Ascending aorta (tissue), 2 donors: ENCODE measurements at places on chromosomes 11 and 22.
A peak's percentile ranks its signal among the peaks of the same experiment; 100 is the strongest.

GRCh38 chr11:2886191-2886894, 768 bp upstream of the CDKN1C start:
- peak overlapping the region; percentile 86 for H3K27ac ChIP-seq
- H3K27me3 ChIP-seq, result no peaks in the 10 kb centered on the region
- H3K36me3 ChIP-seq, result no peaks in the 10 kb centered on the region

DNA sequence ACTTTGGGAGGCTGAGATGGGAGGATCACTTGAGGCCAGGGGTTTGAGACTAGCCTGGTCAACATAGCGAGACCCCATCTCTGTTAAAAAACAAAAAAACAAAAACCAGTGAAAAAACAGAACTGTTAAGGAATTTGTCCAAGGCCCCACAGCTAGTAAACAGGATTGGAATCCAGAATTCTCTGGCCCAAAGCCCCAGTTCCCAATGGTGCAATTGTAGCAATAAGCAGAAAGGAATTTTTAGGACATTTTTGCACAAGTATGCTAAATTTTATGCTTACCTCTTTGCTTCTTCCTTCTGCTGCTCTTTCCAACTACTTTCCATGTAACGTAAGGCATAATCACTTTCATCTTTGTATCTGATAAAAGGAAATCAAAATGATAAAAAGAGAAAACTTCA, 11.6 kb downstream of the MISFA start:
- H3K4me3 ChIP-seq, result no peak overlapping the region
- no peak overlapping the region for H3K27ac ChIP-seq
- peaks cover 80% of the 10 kb centered on the region for H3K36me3 ChIP-seq
- no peak for DNase-seq
- no peaks in the 10 kb centered on the region for H3K4me1 ChIP-seq

- H3K4me1 ChIP-seq, result no peaks in the 10 kb centered on the region
- no peak overlapping the region for H3K4me3 ChIP-seq
- no peak overlapping the region for H3K27ac ChIP-seq
- no peaks in the 10 kb centered on the region for H3K27me3 ChIP-seq
Measured at GRCh38 chr22:30753701-30754100, 59.0 kb downstream of the OSBP2 start.

DNA sequence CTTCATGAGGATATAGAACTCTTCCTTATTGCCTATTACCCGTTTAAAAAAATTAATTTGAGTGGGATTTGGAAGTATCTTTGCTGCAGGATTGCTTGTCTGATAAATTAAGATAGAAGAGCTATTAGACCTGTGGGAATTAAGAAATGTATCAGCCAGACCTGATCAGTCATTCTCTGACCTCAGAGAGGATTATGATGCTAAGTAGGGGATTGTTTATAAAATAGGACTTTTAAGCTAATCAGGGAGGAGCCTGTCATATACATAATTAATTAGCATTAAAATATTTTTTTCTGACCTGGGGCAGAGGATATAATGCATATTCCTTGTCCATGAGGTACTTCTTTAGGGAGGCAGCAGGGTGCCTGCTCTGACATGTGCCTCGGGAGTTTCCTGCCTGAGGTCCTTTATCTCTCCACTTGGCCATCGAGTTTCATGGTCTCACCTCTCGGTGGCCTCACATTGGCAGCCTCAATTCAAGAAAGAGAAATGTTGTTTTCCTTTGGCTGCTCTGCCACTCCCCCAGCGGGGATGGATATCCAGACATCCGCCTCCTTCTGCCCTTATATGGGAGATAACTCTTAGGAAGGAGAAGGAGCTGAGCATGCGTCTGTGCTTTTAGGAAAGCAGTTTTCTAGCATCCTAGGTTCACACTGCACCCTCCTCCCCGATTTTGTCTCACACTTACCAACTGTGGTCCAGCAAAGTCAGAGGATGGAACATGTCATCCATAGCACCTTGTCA, 41.1 kb downstream of the DIXDC1 start:
- H3K36me3 ChIP-seq, result peaks cover 26% of the 10 kb centered on the region
- H3K4me3 ChIP-seq, result peak overlapping the region; percentile 97
- peak overlapping the region; percentile 92 for H3K27ac ChIP-seq
- DNase-seq, result peak; percentile 87
- no peaks in the 10 kb centered on the region for H3K27me3 ChIP-seq
- H3K4me1 ChIP-seq, result peaks cover 25% of the 10 kb centered on the region

DNA sequence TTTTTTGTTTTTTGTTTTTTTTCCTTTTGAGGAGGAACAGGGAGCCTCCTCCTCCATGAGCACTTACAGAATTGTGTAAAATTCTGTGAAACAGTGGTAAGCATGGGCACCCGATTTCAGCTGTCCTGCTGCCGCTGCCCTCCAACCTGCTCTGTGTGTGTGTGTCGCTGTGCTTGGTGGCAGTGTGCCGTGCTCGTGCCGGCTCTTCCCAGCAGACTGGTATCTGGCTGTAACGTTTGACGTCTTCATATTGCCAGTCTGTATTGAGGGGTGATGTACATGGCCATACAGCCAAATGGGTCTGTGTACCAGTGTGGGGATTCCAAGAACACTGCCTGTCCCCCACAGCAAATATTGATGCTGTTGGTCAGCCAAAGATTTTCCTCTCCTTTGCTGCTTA, 97.1 kb downstream of the CWC15 start:
- H3K27me3 ChIP-seq, result no peaks in the 10 kb centered on the region
- peaks cover 21% of the 10 kb centered on the region for H3K4me1 ChIP-seq
- no peak overlapping the region for H3K4me3 ChIP-seq
- peak overlapping the region; percentile 72 for H3K27ac ChIP-seq

DNA sequence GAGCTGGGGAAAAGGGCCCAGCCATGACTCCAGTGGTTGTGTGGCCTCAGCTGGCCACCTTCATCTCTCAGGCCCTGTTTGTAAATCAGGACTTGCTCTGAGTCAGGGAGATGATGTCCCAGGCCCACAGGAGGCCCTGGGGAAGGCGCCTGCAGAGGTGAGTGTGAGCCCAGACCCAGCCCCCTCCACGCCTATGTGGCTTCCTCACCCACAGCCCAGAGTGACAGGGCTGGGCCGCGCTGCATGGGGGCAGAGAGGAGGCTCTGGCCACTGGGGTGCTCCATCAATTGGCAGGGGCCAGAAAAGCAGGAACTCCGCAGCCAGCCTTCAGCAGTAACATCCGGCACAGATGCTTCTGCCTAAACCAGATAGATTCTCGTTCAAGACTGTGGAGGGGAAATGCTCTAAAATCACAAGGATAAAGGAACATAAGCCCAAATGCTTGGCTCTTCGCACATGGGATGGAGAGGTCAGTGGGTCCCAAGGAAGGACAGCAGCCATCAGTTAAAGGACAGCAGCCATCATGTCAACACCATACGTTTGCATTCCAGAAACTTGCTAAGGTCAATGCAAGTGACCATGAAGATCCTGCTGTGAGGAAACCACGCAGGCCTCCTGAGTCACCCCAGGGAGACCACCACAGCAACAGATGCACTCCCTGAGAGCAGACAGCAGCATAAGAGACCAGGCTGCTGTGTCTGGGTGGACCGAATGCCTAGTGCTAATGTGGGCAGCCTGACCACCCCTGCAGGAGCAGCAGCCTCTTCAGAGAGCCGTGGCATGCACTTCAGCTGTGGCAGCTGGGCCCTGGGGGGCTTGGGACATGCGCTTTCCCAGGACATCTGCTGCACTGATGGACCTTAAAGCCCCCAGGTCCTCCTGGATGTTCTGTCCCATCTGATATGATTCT, 28.3 kb downstream of the OSBPL5 start:
- peaks cover 8% of the 10 kb centered on the region for H3K4me1 ChIP-seq
- H3K4me3 ChIP-seq, result no peak overlapping the region

DNA sequence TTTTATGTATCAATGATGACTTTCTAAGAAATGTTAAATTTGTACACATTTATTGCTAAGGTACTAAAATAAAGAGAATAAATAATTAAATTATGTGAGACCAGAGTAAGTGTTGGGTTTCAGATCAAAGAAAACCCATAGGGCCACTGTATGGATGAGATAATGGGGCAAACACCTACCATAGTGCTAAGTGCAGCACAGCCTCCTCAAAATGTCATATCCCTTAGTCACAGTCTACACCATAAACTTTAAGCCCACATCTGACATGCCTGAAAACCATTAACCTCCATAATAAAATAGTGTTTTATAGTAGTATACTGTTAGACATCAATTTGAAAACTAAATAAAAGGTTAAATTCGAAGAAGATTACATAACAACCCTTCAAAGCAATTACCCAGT, 37.5 kb downstream of the SESN3 start:
- H3K36me3 ChIP-seq, result peaks cover 13% of the 10 kb centered on the region
- H3K4me1 ChIP-seq, result no peaks in the 10 kb centered on the region
- no peak for DNase-seq
- no peak overlapping the region for H3K4me3 ChIP-seq
- no peaks in the 10 kb centered on the region for H3K27me3 ChIP-seq
- no peak overlapping the region for H3K27ac ChIP-seq

- peaks cover 10% of the 10 kb centered on the region for H3K4me1 ChIP-seq
- peak overlapping the region; percentile 97 for H3K27ac ChIP-seq
- peaks cover 37% of the 10 kb centered on the region for H3K36me3 ChIP-seq
- H3K27me3 ChIP-seq, result no peaks in the 10 kb centered on the region
- peak overlapping the region; percentile 56 for H3K4me3 ChIP-seq
Measured at GRCh38 chr11:65424205-65425104, 1.9 kb downstream of the NEAT1 start.
